Lung (tissue), 17 donors: ENCODE measurements at places on chromosomes 11 and 22.
A peak's percentile ranks its signal among the peaks of the same experiment; 100 is the strongest.

DNA sequence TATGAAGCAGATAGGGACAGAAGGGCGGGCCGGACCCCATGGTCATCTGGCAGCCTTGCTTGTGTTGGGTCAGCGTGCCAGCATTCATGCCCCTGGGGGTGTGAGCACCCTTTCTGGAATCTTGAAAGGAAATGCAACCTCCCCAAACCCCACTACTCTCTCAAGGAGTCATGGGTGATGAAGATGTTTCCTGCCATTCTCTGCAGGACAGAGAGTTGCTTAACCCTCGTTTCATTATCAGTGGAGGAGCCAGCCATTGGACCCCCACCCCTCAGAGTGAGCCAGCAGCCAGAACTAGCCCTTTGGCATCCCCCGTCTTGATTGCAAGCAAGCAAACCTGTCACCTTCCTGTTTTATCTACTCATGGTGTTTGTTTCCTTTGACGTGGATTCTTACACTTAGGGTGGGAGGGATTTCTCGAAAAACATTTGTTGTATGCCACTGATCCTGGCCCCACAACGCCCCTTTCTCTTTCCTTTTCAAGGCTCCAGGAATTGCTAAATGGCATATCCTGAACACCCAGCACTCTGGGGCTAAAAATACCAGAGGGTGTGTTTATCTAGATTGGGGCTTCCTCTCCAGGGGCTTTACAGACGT lies 258.3 kb downstream of the ETS1 start:
- no peak overlapping the region for H3K4me3 ChIP-seq
- no peaks in the 10 kb centered on the region for H3K27me3 ChIP-seq
- peak overlapping the region; percentile 57 for H3K27ac ChIP-seq
- H3K4me1 ChIP-seq = peaks cover 1% of the 10 kb centered on the region
- H3K36me3 ChIP-seq = no peaks in the 10 kb centered on the region

DNA sequence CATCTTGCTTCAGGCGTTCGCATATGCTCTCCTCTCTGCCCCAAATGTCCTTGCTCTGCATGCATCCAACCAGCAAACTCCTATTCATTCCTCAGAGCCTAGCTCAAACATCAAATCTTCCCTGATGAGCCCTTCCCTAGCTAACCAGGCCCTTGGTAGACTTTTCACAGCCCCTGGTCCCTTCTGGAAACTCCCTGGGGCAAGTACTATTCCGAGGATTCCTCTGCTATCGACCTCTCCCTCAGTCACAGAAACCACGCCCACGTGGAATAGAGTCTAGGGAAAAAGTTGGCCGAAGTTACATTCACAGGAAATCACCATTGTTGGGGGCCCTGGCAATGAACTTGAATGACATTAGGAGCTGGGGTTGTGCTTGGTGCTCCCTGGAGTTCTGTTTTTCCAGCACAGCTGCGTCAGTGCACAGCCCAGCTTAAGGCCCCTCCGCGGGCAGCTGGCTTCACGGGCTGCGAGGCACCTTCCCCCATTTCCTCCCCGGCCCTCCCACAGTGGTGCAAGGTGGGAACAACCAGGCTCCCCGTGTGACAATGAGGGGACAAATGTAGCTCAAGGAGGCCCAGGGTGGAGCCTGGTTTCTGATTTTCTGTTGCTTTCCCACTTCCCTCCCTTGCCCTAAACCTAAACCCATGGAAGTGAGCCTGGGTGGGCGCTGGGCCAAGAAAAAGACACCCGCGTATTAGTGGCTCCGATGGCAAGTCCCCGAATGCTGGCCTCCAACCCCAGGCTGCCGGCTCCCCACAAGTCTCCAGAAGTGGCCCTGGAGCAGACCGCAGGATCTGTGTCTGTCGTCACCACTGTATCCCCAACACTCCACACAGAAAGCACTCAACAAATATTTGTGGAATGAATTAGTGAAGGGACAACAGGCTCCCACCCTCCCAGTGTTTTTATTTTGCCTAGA lies 4.3 kb upstream of the ATP5MGL start:
- peaks cover 48% of the 10 kb centered on the region for H3K4me1 ChIP-seq
- DNase-seq = peak; percentile 65
- H3K27ac ChIP-seq = peak overlapping the region; percentile 64
- no peaks in the 10 kb centered on the region for H3K36me3 ChIP-seq

GRCh38 chr11:34432822-34433221 lies 5.9 kb upstream of the CAT start:
- no peak overlapping the region for H3K4me3 ChIP-seq
- H3K4me1 ChIP-seq = no peaks in the 10 kb centered on the region
- H3K27me3 ChIP-seq = no peaks in the 10 kb centered on the region
- H3K36me3 ChIP-seq = no peaks in the 10 kb centered on the region

DNA sequence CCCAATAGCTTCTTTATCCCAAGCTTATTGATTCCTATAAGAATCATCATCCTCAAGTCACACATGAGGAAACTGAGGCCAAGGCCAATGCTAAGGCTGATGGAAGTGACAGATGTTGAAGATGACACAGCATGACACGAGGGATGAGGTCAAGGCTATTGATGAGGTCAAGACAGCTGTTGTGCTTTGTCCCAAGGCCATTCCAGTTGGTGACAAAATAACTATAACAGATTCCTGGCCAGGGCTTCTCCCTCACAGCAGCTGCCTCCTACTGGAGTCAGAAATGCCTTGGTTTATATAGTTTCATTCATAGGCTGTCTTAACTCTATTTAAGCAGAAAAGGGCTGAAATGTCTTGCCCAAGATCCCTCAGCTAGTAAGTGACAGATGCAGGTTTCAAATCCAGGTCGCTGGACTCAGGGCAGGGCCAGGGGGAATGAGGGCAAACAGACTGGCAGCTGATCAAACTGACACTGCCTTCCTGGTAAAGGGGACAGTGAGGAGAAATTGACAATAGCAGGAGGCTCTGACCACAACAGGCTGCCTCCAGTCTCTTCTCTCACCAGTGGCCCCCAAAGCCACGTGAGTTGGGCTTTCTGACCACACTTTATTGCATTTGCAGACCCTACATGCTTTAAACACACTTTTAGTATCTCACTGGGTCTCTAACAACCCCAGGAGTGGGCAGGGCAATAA lies 16.5 kb downstream of the MIF start:
- H3K4me3 ChIP-seq = no peak overlapping the region
- H3K27ac ChIP-seq = no peak overlapping the region
- DNase-seq = no peak
- H3K4me1 ChIP-seq = peaks cover 14% of the 10 kb centered on the region

GRCh38 chr22:27372969-27373670 lies 428.4 kb downstream of the MN1 start:
- no peak overlapping the region for H3K4me3 ChIP-seq
- H3K27ac ChIP-seq = no peak overlapping the region
- DNase-seq = peak; percentile 82
- peaks cover 3% of the 10 kb centered on the region for H3K4me1 ChIP-seq
- no peaks in the 10 kb centered on the region for H3K27me3 ChIP-seq

DNA sequence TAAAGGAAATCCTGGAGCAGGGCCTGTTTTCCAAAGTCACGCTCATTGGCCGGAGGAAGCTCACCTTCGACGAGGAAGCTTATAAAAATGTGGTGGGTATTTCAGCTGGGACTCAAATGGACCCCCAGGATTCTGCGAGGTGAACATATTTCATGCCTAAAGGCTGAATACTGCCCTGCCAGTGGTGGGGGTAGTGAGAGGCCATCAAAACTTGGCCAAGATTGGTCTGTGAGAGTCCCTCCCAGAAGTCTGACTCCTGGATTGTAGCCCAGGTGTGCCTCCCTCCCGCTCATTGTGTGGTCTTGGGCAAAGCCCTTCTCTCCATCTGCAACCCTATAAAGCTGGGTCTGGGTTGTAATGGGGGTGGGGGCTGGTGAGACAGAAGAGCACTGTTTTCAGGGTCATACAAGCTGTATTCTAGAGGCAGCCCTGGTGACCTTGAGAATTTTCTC lies 853 bp downstream of the HTATIP2 start:
- H3K27me3 ChIP-seq = peaks cover 13% of the 10 kb centered on the region
- peak overlapping the region; percentile 97 for H3K27ac ChIP-seq
- no peak for DNase-seq
- H3K4me1 ChIP-seq = peaks cover 8% of the 10 kb centered on the region
